NT2/D1 (cell line): ENCODE measurements at places on chromosomes 6 and 20.

GRCh38 chr20:13356591-13356990 lies 135.5 kb downstream of the ISM1 start:
- DNase-seq: no peak

- no peak for DNase-seq
Observed at GRCh38 chr6:54633601-54634000, 213.0 kb upstream of the FAM83B start.

DNA sequence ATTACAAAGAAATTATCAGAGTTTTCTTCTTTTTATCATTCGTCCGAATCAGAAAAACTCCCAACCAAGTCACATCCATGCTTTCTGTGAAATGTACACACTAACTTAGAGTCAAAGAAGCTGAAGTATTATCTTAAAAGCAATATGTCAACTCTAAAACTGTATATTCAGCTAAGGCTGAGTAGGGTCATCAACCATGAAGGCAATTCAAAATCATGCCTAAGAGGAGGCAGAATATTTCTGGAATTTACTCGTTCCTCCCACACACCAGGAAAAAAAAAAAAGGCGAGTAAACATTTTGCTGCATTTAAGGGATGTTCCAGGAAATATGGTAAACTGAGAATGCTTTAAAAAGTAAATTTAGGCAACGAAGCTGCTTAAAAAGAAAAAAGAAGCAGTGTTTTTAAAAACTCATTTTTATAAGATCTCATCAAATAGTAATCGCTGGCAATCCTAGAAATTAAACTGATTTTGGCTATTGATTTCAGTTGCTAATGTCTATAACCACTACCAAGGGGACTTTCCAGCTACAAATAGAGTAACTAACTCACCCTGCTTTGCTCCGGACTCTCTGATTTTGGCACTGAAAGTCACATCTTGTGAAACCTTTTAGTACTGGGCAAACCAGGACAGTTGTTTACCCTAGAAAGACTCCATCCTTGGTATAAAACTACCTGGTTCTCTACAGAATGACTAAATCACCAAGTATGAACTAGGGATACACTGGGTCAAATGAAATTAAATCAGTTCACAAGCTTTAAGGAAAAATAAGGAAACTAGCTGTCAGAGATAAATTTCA lies 82.8 kb downstream of the MBOAT1 start:
- no peak for DNase-seq

- no peak for DNase-seq
Observed at GRCh38 chr20:13681248-13682125, 42.8 kb upstream of the TASP1 start.

DNA sequence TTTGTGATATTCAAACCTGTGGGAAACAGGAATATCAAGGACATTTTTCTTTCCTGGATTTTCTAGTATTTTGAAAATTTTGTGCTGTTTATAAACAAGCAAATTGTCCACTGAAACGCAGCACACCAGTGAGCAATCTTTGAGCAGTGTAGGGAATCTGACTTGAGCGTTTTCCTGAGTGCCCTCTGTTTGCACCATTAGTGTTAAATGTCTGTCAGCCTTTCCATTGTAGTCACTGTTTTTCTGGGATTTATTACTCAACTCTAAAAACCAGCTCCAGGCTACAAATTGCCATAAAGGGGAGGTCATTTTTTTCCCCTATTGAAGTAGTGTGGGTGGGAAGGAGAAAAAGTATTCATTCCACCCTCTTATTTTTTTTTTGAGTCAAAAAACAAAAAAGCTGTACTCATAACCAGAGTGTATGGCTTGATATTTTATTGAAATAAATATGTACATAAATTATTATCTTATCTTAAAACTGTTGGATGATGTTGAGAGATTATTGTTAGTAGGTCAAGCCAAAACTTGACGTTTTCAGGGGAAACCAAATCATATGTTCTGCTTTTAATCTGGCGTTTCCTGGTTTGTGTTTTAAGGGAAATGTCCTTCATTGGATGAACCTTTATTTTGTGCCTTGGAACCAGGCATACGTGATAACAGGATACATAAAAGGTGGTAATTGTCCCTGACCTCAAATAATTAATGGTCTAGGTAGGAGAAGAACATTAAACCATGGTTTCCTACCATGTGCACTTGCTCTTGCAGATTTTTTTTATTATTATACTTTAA lies 51.8 kb downstream of the TSHZ2 start:
- DNase-seq: no peak

DNA sequence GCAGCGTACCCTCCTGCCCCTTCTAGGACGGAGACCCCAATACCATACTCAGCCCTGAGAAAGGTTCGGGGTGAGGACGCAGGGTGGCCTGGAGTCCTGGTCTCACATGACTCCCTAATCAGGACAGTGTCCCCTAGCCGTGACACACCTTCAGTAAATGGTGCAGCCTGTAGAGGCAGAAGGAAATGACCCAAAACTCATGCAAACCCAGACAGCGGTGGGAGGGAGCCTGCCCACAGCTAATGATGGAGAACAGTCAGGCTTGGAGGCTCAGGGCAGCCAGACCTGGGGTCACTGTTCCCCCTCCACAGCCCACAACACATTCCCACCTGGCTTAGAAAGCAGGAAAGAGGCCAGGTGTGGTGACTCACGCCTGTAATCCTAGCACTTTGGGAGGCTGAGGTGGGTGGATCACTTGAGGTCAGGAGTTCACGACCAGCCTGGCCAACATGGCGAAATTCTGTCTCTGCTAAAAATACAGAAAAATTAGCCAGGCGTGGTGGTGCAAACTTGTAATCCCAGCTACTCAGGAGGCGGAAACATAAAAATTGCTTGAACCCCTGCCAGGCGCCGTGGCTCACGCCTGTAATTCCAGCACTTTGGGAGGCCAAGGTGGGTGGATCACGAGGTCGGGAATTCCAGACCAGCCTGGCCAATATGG lies 8.8 kb upstream of the HMGA1 start:
- DNase-seq: no peak
